ENCODE measurements at places on chromosomes 16 and 17. TPM values are rescaled to one million over a fixed set of nuclear protein-coding genes. Genes with fewer than 3 reads are reported as not detected.

TBC1D3L gene
- total RNA-seq: 30.4 TPM

SOST gene
- not detected for total RNA-seq

C16orf89 gene
- 10.0 TPM for total RNA-seq

SPAG5 gene
- 8.5 TPM for total RNA-seq

- no peak for DNase-seq
Measured at GRCh38 chr16:24749310-24749709, 19.9 kb downstream of the TNRC6A start.

- DNase-seq: peak; percentile 60
Measured at GRCh38 chr17:17151962-17152361, 54.2 kb downstream of the PLD6 start.

- DNase-seq: no peak
Measured at GRCh38 chr16:50583211-50583610, 35.0 kb downstream of the NKD1 start.

DNA sequence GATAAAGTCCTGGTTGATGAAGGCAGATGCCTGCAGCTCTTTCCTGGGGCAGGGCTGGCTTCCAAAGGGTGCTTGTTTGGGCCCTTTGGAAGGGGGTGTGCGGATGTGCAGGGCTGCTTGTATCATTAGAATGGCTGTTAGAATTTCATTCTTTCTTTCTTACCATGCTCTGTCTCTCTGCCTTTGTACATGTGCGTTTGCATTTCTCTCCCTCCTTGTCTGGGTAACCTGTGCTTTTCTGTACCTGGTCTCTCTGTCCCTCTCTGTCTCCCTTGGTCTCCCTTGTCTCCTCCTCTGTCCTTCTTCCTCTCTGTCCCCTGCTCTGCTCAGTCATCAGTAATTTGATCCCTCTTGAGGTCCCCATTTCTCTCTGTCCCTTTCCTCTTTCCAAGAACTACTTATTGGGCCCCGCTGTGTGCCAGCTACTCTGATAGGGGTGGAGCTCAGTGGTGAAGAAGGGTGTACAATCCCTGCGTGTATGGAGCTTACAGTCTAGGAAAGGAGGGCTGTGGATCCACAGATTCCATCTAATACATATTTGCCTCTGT, 69.3 kb downstream of the PLCG2 start:
- DNase-seq: no peak

DNA sequence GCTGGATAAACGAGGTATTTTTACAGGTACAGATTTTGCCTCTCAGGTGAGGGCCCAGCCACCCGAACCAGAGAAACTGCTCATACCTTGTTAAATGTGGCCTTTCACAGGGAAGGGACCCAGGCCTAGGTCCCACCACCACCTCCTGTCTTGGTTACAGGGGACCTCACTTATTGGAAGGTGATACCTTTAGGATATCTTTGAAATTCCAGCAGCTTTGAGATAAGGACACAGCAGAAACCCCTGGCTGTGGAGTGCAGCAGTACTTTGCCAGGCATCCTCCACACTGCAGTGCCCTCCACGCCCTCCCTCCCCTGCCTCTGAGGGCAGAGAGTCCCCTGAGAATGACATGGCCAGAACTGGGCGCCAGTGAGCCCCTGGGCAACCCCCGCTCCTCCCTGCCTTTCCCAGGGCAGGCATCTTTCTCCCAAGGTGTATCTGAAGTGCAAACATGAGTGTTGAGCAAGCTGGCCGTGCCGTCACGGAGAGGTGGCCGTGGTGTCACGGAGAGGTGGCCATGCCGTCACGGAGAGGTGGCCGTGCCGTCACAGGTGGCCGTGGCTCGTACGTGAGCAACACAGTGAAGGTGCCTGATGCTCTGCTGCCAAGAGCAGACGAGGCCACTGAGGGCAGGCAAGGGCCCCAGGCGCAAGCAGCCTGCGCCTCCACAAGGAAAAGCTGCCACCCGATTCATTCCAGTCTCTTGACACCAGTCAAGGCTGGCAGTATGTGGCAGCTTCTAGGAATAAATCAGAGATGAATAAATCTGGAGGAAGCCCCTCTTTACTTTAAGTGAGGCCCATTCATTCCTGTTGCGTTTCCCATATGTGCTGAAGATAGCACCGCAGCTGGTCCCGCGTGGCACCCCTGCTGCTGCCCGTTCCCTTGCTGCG, 134.5 kb upstream of the CHMP6 start:
- DNase-seq: no peak

GRCh38 chr16:50386139-50386538, 17.4 kb upstream of the BRD7 start:
- no peak for DNase-seq

DNA sequence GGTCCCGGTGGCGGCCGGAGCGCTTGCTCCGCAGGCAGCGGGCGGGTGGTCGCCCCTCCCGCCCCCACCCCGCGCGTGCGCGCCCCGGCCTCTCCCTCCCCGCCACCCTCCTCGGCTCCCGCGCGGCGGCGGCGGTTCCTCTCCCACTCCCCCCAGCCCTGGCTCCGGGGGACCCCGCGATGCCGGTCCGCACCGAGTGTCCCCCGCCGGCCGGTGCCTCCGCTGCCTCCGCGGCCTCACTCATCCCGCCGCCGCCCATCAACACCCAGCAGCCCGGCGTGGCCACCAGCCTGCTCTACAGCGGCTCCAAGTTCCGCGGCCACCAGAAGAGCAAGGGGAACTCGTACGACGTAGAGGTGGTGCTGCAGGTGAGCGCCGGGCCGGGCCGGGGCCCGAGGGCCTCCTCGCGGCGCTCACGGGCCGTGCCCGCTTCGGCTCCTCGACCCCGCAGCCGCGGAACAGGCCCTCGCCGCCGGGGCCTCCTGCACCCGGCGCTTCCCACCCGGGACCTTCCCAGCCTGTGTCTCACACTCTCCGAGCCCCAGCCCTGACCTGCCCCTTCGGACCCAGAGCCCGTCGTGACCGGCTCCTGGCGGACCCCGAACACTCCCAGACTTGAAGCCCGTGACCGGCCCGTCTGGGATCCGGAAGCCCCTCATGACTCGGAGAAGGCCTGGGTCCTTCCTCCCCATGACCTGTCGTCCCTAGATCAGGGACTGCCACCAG, 490 bp downstream of the GID4 start:
- DNase-seq: peak; percentile 54

GRCh38 chr17:51014129-51014528, 106.5 kb downstream of the SPAG9 start:
- DNase-seq: no peak
